ENCODE measurements at places on chromosomes 16 and 17.

DNA sequence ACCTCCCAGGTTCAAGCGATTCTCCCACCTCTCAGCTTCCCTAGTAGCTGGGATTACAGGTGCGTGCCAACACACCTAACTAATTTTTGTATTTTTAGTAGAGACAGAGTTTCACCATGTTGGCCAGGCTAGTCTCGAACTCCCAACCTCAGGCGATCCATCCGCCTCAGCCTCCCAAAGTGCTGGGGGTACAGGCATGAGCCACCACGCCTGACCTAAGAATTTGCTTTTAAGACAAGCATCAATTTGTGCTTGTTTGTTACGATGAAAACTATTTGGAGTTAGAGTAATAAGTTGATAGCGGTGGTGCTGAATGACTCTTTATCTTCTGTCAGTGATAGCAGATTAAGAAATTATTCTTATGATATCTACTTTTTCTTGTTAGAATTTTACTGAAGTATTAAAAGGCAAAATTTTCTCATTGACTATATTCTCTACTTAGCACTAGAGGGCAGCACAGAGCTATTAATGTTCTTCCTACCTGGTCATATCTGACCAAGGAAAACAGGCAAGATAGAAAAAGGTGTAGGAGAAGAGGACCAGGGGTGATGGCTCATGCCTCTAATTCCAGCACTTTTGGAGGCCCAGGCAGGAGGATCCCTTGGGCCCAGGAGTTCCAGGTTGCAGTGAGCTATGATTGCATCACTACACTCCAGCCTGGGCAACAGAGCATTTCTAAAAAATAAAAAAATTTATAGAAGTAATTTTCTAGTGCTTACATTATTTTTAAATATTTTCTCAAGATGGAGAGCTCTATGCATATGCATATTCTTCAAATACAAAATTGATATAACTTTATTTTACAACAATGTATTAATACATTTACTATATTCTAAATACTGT is 24.5 kb downstream of the STXBP4 start:
- DNase-seq, result no peak

- DNase-seq, result no peak
These were observed 1736.9 kb downstream of the TP53TG3F start for GRCh38 chr16:35196313-35196712.

DNA sequence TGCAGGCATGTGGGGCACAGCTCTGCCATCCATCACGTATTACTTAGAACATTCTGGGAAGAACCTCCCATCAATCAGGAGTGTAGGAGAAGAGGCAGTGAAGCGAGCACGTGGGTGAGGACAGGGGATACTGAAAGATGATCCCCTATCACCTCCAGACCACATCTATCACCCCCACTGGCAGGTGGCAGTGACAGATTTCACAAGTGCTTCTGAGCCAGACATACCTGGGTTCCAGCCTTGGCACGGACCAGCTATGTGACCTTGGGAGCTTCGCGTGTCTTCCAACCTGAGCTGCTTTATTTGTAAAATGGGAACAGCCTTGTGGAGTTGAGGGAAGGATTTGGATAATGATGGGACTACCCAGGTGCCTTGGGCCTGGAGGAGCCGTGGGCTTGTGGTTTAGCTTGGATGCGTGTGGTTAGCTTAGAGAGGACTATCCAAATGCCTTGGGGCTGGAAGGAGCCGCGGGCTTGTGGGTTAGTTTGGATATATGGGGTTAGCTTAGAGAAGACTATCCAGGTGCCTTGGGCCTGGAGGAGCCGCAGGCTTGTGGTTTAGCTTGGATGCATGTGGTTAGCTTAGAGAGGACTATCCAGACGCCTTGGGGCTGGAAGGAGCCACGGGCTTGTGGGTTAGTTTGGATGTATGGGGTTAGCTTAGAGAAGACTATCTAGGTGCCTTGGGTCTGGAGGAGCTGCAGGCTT is 206.4 kb downstream of the ENGASE start:
- DNase-seq, result no peak

- no peak for DNase-seq
These were observed 54.8 kb upstream of the MSI2 start for GRCh38 chr17:57201481-57201880.

Data from epithelial cell of proximal tubule (primary cell).